HCT116 (cell line): ENCODE measurements at places on chromosomes 7 and 10.

- peak; percentile 88 for DNase-seq
These were observed 3.6 kb downstream of the DUSP5 start for GRCh38 chr10:110501142-110501937.

DNA sequence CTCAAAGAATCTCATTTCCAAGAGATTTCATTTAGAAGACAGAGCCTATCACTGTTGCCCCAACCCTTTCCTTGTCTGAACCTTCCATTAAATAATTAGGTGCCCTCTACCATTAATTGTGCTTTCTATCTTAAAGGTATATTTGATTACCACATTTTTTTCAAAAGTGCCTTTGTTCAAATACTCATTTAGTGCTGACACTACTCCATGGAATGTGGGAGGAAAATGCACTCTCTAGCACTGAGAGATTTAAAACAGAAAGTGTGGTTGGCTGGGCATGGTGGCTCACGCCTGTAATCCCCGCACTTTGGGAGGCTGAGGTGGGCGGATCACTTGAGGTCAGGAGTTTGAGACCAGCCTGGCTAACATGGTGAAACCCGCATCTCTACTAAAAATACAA is 119.8 kb downstream of the CACNA2D1 start:
- DNase-seq: no peak

- no peak for DNase-seq
These were observed 6.1 kb upstream of the OLAH start for GRCh38 chr10:15037691-15038090.

- DNase-seq: no peak
These were observed 6.4 kb downstream of the CCSER2 start for GRCh38 chr10:84334811-84335210.

- DNase-seq: no peak
These were observed 32.2 kb downstream of the LRRC72 start for GRCh38 chr7:16558761-16559302.

DNA sequence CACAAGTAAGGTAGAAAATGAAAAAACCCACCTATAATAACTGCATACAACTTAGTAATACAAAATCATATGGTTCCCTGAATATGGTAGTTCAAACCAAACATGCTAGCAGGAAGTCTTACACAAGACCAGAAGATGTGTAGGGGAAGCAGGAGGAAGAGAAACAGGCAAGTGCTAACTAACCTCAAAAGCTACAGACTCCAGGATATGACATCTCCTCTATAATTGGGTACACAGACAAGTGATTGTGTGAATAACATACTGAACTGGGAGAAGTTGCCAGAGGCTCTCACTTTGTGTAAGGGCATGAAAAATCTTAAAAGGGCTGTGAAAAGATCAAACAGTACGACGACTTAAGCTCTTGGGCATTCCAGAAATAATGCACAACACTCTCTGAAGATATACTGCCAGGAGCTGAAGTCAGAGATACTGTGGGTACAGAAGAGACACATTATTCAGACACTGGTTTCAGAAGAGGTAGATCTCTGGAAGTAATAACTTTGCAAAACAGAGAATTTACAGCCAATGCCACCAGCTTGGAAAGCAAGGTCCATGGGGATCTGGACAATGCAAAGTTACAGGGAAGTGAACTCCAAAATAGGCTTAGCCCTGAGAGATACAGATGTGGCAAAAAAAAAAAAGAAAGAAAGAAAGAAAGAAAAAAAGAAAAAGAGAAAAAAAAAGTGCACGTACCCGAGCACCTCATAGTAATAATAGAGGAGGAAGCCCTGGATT is 767.2 kb downstream of the TNS3 start:
- no peak for DNase-seq

DNA sequence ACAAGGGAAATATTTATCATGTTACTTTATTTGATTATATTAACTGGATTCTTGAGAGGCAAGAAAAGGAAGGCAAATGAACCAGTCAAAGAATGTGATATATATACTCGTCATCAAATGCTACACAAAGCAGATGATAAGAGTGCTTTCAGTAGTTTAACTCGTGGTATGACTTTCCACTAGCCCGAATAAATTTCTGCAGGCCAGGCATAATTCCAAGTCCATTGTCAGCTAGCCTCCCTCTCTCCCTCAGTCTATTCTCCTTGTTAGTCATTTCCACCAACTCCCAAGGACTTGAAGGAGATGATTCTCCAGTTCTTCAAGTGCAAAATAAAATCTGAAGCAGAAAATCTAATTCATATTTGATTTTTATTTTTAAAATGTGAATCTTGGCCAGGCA is 190.5 kb downstream of the GLI3 start:
- no peak for DNase-seq

DNA sequence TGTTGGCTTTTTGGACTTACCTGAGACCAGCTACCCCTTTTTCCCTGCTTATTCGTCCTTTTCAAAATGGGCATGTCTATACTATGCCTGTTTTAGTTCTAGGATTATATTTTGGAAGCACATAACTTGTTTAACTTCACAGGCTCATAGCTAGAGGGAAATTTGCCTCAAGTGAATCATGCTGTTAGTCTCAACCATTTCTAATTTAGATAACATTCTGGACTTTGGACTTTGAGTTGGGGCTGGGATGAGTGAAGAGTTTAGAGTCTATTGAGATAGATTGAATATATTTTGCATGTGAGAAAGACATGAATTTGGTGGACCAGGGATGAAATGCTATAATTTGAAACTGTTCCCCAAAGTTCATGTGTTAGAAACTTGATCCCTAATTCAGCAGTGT is 554.6 kb upstream of the C7orf33 start:
- no peak for DNase-seq

- no peak for DNase-seq
These were observed 13.4 kb downstream of the NPY start for GRCh38 chr7:24297362-24297761.
